HCEC 1CT (cell line): ENCODE measurements at places on chromosomes 6 and 20.

DNA sequence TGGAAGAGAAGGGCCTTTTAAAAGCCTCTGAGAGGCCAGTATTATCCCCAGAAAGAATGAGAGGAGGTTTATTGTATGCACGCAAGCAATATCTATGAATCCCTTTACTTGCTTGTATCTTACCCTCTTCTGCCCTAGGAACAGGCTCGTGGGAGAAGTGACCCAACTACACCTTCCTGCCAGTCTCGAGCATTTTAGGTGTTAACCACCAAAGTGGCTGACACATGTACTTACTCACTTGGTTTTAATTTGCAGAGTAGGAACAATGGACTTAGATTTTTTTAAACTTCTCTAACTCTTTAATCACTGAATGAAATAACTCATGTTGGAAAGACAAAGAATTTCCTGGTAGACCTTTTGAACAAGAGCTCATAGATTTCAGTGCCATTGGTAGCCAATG, 296.9 kb downstream of the PLCB1 start:
- DNase-seq: no peak

- no peak for DNase-seq
Observed at GRCh38 chr6:20168690-20169089, 43.6 kb downstream of the MBOAT1 start.

GRCh38 chr6:151370509-151371078, 20.8 kb downstream of the ZBTB2 start:
- DNase-seq: no peak

DNA sequence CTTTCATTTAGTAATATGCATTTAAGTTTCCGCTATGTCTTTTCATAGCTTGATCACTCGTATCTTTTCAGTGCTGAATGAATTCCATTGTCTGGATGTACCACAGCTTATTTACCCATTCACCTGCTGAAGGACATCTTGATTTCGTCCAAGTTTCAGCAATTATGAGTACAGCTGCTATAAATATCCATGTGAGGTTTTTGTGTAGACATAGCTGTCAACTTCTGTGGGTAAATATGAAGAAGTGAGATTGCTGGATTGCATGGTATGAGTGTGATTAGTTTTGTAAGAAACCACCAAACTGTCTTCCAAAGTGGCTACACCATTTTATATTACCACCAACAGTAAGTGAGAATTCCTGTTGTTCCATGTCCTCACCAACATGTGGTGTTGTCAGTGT, 79.2 kb upstream of the STMND1 start:
- no peak for DNase-seq

DNA sequence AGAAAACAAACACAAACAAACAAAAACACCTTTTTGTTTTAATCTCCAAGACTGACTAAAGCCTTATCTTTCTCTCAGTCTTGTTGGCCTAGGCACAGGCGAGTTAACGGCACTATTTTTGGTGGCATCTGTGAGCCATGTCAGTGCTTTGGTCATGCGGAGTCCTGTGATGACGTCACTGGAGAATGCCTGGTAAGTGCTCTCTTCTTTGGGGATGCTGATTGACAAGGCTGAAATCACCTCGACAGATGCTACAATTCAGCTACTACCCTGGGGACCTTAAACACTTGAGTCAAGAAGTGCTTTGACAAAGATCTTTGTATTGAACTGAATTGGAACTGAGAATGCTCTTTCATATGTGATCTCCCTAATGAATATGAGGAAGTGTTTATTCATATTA, 384.1 kb downstream of the LAMA2 start:
- no peak for DNase-seq

GRCh38 chr20:51731731-51732095, 36.5 kb downstream of the ATP9A start:
- peak; percentile 4 for DNase-seq

GRCh38 chr6:114064862-114065261, 93.9 kb upstream of the HDAC2 start:
- DNase-seq: no peak

DNA sequence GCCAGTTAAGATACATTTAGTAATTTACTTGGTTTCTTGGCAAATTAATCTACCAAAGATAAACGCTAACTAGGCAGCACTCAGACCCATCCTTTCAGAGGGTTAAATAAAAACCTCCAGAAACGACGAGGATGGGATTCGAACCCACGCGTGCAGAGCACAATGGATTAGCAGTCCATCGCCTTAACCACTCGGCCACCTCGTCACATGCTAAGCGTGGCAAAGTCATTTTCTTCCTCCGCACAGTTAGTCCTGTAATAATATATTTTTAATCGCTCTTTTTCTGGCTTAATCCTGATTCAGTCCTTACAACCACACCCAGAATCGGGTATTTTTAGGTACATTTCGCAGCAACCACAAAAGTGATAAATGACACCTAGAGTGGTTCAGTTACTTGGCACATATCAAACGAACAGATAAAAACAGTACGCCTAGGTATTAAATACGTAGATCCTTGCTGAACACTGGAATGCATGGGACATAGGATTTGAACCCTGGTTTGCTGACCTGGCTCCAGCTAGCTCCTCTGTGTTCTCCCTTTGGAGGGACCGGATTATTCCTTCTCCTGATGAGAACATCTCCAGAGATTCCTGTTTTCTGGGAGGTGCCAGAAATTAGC, 71.6 kb downstream of the GPX5 start:
- peak; percentile 54 for DNase-seq

GRCh38 chr20:10430000-10430466, 4.0 kb downstream of the MKKS start:
- DNase-seq: peak; percentile 53

DNA sequence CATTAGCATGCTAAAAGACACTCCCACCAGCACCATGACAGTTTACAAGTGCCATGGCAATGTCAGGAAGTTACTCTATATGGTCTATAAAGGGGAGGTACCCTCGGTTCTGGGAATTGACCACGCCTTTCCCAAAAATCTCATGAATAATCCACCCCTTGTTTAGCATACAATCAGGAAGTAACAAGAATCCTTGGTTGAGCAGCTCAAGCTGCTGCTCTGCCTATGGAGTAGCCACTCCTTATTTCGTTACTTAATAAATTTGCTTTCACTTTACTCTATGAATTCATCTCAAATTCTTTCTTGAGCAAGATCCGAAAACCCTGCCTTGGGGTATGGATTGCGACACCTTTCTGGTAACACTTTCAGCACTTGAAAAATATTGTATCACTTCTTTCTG, 243.0 kb downstream of the BMP2 start:
- no peak for DNase-seq

DNA sequence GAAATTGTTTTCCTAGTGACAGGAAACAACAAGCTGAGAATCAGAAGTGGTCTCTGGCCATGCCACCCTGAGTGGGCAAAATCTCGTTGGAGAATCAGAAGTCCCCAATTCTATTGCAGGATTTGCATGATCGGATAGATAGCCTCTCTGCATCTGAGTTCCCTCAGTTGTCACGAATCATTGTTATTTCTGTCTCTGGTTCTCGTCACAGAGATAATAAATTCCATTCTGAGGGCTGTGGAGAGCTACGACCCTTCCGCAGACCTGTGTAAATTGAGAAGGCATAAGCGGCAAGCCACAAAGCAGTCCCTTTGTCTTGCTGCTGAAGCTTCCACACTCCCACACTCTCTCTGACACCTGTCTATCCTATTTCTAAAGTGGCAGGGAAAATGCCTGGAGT, 102.4 kb upstream of the CNR1 start:
- DNase-seq: no peak

DNA sequence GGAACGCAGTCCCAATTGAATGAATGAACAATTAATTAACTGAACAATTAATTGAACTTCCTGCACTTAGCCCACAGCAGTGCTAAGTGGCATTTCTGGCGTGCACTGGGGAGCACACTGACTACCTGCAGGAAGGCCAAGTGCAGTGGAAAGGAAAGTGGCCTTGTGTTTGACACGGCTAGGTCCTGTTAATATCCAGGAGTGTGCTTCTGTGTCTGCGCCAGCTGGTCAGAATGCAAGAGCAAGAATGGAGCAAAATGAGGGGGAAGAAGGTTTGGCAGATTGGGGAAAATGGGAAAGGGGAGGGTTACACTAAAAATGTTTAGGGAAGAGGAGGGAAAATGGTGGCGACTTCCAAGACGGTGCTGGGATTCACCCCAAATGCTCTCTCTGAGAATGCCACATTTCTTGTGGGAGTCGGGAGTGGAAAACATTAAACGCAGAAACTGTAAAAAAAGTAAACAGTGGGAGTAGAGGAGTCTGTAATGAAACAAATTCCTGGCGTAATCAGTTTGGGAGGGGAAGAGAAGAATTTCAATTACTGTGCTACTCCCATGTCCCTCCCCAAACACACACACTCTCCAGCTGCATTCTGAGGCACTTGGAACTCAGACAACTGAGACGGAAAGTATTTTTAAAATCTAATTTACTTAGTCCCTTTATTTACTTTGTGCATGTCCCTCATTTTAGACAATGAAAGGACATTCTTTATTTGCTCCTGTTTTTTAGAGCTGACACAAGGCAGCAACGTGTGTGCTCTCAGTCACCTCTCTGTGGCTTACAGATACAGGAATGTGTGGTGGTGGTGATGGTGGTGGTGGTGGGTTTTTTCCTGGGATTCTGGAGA, 64.1 kb downstream of the CLIC5 start:
- DNase-seq: no peak

- no peak for DNase-seq
Observed at GRCh38 chr6:31038559-31038958, 28.3 kb downstream of the MUC22 start.

DNA sequence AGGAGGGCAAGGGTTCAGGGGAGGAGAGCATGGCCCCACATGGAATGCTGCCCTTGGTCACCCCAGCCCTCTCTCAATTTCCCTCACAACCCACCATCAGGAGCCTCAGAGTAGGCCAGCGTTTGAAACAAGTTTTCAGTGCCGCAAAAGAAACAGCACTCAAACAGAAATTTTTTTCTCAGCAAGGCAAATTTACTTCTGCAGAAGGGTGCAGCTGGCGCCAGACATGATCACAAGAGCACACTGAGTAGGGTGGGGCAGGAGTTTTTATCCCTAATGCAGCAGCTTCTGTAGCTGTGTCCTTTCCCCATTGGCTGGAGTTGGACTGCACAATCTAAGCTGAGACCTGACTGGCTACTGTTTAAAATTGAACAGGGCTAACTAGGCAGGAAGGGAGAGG, 287.8 kb upstream of the CDYL start:
- no peak for DNase-seq

GRCh38 chr6:44225579-44226325, 2.4 kb downstream of the SLC29A1 start:
- no peak for DNase-seq

- no peak for DNase-seq
Observed at GRCh38 chr6:52360601-52361413, 1.1 kb upstream of the PAQR8 start.

DNA sequence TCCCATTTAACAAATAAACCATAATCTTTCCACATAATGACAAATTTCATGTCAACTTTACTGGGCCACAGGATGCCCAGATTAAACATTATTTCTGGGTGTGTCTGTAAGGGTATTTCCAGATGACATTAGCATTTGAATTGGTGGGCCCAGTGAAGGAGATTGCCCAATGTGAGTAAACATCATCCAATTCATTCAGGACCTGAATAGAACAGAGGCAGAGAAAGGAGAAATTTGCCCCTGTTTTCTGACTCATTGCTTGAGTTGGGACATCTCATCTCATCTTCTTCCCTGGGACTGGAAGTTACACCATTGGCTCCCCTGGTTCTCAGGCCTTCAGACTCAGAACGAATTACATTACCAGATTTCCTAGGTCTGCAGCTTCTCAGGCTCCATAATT, 142.9 kb downstream of the TPBG start:
- DNase-seq: no peak

DNA sequence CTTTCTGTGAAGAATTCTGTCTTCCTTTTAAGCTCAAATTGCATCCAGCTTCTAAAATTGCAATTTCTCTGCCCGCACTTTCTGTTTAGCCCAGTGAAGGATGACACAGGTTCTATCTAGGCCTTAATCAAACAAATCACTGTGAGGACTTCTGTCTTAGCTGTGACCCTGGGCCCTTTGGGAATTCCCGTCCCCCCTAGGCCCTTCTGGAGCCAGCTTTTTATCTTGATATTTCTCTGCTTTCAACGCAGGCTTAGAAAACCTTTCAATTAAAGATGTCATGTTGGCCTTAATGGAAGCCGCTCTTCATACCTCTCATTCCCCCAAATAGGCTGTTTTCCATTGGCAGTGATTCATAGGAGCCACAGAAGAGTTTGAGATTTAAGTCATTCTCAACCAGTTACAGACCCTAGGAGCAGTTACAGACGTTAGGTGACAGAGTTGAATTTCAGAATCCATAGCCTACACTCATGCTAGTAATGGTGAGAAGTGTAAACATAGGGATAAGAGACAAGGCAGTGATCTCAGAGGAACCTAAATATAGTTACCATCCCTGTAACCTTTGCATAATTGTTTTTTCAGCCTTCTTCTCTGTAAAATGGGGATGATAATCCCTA, 74.8 kb upstream of the FLRT3 start:
- DNase-seq: no peak

- DNase-seq: no peak
Observed at GRCh38 chr6:143125864-143126573, 65.3 kb downstream of the AIG1 start.

DNA sequence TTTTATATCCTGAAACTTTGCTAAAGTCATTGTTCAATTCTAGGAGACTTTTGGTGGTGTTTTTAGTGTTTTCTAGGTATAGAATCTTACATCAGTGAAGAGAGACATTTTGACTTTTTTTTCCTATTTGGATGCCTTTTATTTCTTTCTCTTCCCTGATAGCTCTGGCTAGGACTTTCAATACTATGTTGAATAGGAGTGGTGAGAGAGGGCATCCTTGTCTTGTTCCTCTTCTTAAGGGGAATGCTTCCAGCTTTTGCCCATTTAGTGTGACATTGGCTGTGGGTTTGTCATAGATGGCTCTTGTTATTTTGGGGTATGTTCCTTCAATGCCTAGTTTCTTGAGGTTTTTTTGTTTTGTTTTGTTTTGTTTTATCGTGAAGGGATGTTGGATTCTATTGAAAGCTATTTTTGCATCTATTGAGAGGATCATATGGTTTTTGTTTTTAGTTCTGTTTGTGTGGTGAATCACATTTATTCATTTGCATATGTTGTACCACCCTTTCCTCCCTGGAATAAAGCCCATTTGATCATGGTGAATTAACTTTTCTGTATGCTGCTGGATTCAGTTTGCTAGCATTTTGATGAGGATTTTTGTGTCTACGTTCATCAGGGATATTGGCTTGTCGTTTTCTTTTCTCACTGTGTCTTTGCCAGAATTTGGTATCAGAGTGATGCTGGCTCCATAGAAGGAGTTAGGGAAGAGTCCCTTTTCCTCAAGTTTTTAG, 540.1 kb upstream of the FLRT3 start:
- no peak for DNase-seq

GRCh38 chr20:62551407-62552323, 75.9 kb upstream of the GATA5 start:
- DNase-seq: no peak
